ENCODE measurements at places on chromosomes 3 and 15.
A peak's percentile ranks its signal among the peaks of the same experiment; 100 is the strongest.

DNA sequence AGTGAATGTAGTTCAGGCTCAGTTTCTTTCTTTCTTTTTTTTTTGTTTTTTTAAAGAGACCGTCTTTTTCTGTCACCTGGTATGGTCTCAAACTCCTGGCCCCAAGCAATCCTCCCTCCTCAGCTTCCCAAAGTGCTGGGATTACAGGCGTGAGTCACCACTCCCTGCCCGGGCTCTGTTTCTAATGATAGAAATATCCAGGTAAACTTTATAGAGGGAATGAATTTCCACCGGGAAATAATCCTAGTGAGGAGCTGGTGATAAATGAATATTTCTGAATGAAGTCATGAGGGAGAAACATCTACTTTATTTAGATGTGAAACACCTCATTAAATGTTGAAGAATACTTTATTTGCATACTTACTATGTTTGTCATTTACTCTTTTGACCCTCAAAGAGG is 7.2 kb downstream of the RNF13 start:
- DNase-seq = no peak

- no peak for DNase-seq
Measured at GRCh38 chr3:535566-536416, 339.2 kb downstream of the CHL1 start.

DNA sequence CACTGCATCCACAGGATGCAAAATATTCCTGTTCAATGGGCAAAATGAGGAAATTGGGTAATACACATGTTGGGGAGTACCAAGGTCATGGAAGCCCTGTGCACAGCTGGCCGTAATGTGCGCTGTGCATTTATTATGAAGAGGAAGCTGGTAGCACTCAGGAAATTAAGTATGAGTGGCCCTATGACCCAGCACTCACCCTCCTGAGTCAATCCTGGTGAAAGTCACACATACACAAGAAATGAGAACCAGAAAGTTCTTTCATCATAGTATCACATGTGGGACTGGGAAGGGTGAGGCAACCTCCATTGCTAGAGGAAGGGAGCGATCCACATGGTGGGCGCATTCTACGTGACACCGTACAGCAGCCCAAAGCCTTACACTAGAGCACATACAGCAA is 11.4 kb upstream of the PRR20G start:
- no peak for DNase-seq

DNA sequence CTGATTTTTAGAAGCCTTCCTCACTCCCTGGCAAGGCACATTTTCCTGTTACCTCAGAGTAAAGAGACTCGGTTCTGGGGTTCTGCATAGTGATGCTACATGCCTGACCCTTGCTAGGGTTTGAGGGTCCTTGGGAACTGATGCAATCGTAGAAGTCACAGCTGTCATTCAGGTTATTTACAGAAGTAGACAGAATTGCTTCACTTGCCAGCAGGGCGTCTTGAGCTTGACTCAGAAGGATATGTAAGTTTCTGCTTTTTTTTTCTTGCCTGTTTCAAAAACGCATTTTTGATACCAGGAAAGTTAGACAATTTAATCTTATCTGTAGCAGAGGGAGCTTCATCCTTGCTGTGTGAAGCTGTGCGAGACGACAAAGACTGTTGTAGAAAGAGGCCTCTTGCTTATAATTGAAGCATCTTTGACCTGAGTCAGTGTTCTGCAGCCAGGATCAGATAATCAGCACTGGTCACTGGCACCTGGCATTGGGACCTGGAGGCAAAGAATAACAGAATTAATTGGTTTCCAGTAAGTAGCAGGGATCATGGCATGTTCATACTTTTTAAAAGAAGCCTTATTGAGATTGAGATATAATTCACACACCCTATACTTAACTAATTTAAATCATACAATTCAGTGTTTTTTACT is 24.8 kb downstream of the CACNA1D start:
- DNase-seq = no peak

DNA sequence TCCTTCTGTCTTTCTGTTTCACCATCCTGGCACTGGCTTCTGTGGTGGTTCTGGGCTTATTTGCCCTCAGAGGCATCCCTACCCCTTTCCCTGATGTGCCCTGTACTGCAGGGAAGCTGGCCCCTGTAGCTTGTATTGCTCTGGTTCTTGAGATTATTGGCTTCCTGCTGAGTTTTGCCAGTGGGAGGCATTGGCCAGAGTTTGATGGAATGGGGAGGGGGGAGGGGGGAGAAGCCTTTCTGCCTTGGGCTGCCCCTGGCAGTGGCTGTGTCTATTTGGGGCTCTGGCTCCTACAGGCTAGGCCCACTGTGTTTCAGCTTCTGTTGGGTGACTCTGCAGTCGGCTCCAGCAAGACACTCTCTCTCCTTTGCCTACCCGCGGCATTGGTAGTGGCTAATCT is 41.6 kb upstream of the SEMA6D start:
- DNase-seq = no peak

DNA sequence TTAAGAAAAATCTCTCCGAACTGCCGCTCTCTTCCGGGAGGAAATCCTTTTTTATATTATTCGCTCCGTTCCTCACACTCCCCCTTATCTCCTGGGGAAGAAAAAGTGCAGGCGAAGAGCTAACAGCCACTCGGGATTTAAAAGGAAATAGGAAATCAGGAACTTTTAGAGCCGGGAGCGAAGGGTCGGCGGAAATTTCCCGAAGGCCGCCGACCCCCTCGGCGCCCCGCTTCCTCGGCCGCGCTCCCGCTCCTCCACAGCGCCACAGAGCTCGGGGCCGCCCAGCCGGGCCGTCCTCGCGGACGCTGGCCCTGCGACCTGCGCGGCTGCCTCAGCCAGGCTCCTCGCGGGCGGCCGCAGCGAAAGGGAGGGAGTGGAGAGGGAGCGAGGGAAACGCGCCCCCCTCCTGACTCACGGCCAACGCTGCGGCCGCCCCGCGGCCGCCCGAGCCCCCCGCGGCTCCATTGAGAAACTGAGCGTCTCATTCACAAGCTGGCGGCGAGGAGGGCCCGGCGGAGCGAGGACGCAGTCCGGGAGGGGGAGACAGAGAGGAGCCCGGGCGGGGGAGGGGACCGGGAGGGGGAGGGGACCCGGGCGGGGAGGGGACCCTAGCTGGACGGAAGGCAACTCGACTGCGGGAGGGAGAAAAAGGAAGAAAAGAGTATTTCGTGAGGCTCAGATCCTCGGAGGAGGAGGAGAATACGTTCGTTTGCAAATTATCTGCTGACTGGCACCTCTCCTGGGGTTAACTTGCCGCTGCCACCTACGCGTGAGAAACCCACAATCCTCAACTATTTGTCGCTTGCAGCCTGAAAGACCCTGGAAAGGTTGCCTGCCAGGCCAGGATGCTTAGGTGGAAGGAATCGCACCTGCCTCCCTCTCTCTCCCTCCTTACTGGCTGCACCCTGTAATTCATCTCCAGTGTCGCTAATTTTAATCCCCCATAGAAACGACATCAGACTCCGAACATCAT is at the start of gene PTPN9:
PTPN9 (minus strand) TSS at position 368 of the 973 bp plus-strand sequence. CDS start 539 bp downstream, outside the sequence.
- DNase-seq = peak; percentile 18

DNA sequence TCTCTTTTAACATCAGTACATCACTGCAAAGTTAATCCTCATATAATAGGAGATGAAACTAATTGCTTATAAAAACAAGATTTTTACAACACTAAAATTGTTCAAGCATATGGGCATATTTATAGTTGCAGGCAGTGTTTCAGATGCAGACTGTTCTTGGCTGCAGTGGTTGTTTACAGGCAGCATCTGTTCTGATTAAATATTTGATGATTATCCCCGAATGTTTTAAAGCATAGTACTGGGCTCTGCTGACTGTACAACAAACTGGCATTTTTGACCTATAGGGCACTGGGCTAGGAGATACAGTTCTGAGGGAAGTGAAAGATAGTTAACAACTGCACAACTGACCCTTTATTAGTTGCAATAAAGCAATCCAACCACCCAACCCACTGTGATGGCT is 113.6 kb downstream of the UBE3A start:
- DNase-seq = no peak
